ENCODE measurements at places on chromosomes 1 and 21.

DNA sequence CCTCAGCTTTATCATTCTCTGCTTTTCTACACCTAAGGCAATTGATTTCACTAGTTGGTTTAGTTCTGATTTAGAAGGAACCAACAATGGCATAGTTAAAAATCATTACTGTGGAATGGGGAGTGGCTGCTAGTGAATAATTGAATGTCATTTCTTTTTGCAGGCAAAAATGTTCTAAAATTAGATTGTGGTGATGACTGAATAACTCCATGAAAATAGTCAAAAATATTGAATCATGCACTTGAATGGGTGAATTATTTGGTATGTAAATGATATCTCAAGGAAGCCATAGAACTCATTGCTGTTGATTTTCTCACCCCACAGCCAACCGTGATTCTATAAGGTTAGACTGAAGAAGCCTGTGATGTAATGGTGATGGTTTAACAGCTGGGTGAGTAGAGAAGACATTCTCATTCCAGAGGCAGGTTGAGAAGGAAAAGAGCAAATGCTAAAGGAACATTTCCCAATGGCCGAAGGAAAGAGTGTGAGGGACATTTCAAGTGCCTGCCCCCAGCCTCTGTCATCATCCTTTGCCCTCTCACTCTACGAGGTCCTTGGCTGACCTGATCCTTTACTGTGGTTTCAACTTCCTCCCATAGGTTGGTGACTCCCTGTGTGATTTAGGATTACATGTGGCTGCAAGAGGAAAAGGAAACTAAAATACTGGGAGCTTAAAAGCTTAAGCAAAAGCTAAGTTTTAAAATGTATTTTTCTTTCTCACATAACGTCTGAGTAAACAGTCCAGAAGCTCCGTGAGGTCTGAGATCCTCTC is 12.5 kb downstream of the OVAAL start:
- no peak for DNase-seq

DNA sequence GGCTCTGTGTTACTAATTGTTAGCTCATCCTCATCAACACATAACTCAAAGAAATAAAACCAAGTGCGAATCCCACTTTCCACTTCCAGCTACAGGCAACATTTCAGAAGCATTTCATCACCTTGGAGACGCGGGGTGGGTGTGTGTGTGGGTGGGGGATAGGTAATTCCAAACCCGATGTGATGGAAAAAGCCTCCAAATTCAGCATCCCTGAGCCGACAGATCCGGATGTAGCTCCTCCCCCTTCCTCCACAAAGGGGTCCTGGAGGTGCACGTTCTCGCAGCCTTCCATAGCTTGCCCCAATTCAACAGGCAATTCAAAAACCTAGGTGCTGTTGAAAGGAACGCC is 486 bp downstream of the HSPA13 start:
- DNase-seq: no peak

DNA sequence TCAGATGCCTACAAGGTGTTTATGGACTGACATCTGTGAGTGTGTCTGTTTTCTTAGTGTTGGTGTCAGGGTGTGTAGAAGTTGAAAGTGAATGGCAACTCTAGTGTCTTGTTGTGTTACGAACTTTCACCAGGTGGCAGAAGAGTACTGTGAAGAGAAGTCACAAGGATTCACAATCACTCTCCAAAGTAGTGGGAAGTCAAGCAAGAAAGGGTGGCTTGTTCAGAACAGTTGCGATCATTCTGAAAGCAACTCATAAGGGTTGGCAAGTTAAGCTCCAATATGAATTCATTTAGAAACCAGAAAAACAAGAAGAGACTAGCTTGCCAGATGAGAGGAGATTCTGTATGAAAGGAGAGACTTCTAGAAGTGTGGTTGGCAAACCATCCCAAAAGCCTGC is 86.1 kb downstream of the FASLG start:
- DNase-seq: peak; percentile 63

- no peak for DNase-seq
Observed at GRCh38 chr1:205310976-205311704, 10.4 kb downstream of the NUAK2 start.

DNA sequence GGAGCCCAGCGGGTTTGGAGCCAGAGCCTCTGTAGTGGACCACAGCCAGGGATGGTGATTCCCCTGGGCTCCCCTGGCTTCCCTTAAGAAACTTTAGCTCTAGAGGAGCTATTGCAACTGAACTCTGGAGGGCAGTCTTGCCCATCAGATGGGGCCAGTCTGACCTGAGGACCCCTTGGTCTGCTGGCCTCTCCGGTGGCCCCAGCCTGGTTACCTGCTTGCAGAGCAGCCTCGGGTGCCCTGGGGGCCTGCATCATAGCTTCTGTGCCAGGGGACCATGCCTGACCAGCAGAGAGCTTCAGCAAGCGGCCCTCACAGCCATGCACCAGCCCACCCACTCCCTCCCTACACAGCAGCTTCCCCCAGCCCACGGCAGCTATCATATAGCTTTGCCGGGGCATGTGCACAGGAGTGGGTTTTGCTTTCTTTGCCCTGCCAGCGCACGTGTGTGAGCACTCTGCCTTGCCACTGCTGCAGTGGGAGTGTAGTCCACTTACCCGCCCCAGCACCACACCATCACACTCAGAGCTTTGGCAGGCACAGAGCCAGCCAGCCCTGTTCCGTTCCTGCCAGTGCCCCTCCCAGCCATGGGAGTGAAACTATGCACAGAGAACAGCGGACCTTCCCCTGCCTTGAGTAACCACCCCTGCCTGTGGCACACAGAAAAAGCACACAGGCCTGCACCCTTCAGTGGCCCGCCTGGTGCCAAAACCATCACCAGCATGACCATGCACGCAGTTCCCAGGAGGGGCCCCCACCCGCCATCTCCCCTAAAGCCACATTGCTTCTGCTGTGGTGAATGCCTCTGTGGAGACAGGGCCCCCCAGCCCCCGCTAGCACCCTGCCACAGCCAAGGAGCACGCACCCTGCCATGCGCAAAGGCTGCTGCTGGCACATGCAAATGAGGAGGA is 442.9 kb upstream of the NEGR1 start:
- peak; percentile 78 for DNase-seq

GRCh38 chr1:9787702-9788101 is 36.1 kb downstream of the CLSTN1 start:
- no peak for DNase-seq

DNA sequence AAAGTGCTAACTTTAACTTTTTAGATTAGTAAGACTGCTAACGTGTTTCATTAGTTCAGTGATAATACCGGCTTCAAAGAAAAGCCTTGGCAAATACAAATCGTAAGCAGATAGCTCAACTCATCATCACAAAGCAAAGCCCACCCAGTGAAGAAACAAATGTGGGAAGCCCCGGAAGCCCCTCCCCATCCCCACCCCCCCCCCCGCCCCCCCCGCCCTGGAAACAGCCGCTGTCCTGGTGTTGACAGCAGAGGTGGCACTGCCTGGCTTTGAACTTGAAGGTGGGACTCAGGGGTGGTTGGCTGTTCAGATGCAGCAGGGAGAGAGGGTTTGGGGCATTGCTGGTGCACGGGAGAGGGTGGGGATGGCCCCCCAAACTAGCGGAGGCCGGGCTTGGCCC is 14.1 kb downstream of the PDXK start:
- no peak for DNase-seq

DNA sequence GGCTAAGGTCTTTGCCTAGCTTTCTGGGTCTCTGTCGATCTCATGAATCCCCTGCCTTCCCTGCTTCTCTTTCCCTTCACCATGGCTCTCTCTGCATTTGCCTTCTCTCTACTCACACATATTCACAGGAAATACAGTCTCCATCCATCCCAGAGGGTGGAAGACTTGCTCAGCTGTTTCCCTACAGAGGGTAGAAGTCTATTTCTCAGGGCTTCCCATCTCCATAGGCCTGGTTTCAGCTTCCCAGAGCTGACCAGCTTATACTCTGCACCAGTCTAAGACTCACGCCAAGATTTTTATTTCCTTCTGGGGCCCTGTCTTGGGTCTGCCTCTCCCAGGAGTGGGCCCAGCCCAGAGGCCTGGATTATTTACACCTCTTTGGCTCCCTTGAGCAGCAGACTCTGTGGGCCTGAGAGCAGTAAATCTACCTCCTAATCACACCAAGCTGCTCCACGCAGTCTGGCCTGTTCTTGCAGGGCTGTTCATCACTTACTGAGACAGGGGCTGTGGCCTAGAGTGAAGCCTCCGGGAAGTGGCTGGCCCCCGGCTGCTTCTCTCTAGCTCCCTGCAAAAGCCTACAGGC is 102.5 kb downstream of the PLXNA2 start:
- no peak for DNase-seq

- no peak for DNase-seq
Observed at GRCh38 chr1:210650403-210650802, 321.7 kb downstream of the HHAT start.

DNA sequence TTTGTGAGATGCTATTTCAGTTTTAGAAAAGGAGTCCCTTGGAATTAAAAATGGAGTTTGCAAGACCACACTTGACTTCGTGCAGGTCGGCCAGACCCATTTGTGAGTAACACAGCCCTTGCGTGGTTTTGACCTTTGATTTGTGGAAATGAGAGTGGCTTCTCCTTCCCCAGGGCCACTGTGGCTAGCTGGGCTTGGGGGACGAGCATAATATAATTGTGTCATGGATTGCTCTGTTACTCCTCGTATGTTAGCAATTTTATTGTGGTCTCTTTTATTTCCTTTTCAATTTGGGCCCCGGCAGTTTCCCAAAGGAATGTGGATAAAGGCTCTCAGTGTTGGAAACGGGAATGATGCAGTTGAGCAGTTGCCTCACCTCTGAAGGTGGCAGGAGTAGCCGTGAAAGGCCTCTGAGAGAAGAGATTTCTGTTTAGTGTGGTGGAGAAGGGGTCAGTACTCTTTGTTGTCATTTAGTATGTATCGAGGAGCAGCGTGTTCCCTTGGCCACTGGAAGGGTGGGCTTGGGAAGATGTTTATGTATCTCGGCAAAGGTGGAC is 194.6 kb downstream of the PBX1 start:
- DNase-seq: no peak

GRCh38 chr1:84888753-84889152 is 4.3 kb downstream of the LPAR3 start:
- no peak for DNase-seq

GRCh38 chr1:27602462-27603308 is 1.3 kb downstream of the AHDC1 start:
- DNase-seq: peak; percentile 60

All from islet precursor cell (in vitro differentiated cells).